Left ventricle myocardium inferior (tissue), 1 donor: ENCODE measurements at places on chromosomes 4 and X. TPM values are rescaled to one million over a fixed set of nuclear protein-coding genes. Genes with fewer than 3 reads are reported as not detected.

Gene USP53
- 39.9 TPM for total RNA-seq

Gene TCP11X2
- not detected for total RNA-seq

GRCh38 chr4:64158648-64159326, 250.5 kb downstream of the TECRL start:
- H3K27ac ChIP-seq, result no peak overlapping the region
- no peaks in the 10 kb centered on the region for H3K4me1 ChIP-seq
- no peaks in the 10 kb centered on the region for H3K27me3 ChIP-seq
- DNase-seq, result no peak

GRCh38 chrX:66150163-66150562, 13.9 kb upstream of the HEPH start:
- no peaks in the 10 kb centered on the region for H3K36me3 ChIP-seq
- H3K27me3 ChIP-seq, result no peaks in the 10 kb centered on the region
- H3K4me3 ChIP-seq, result no peak overlapping the region

DNA sequence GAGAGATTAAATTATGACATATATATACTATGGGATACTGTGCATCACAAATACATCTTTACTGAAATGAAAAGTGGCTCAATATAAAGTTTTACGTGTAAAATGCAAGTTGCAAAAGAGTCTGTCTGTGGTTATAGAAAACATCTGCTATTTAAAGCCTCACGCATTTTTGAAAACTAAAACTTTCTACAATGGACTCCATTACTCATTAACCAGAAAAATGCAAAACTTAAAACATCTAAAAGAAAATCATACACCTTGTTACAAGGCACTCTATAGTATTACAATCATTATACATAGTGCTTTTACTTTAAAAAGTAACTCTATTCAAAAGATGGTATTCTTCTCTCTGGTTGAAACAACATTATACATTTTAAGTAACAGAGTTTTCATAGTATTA, 755.6 kb downstream of the DMD start:
- H3K27me3 ChIP-seq, result no peaks in the 10 kb centered on the region
- H3K27ac ChIP-seq, result no peak overlapping the region
- no peaks in the 10 kb centered on the region for H3K36me3 ChIP-seq
- no peak overlapping the region for H3K4me3 ChIP-seq
- H3K4me1 ChIP-seq, result no peaks in the 10 kb centered on the region

Gene USP26
- total RNA-seq, result not detected

GRCh38 chr4:158159054-158159717, 13.6 kb downstream of the GASK1B start:
- H3K36me3 ChIP-seq, result peaks cover 14% of the 10 kb centered on the region
- H3K27me3 ChIP-seq, result no peaks in the 10 kb centered on the region
- H3K4me3 ChIP-seq, result peak overlapping the region; percentile 13

Gene PPID
- 39.2 TPM for total RNA-seq

DNA sequence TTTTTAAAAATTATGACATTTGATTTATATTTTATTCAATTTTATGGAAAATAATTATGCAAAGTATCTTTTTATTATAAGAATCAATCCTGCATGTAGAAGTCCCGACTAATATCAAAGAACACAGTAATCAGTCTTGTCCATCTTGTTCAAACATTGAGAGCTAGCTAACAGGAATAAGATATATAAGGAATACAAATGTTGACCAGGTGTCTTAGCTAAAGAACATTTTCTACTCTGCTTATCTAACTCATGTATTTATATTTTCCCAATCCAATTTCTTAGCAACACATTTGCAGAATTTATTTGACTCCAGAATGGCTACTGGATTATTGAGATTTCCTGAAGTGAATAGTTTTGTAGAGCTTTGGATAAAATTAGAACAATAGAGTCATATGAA, 61.5 kb upstream of the NR3C2 start:
- H3K27me3 ChIP-seq, result no peaks in the 10 kb centered on the region
- H3K4me3 ChIP-seq, result no peak overlapping the region
- no peak for DNase-seq
- H3K36me3 ChIP-seq, result no peaks in the 10 kb centered on the region
- no peak overlapping the region for H3K27ac ChIP-seq
- H3K4me1 ChIP-seq, result no peaks in the 10 kb centered on the region
